ENCODE measurements at places on chromosomes 6 and 20. TPM values are rescaled to one million over a fixed set of nuclear protein-coding genes. Genes with fewer than 3 reads are reported as not detected.

Gene UBD
- polyA plus RNA-seq, result not detected

Gene SCRT2
- not detected for polyA plus RNA-seq

Gene MTFR2
- polyA plus RNA-seq, result 12.0 TPM

DNA sequence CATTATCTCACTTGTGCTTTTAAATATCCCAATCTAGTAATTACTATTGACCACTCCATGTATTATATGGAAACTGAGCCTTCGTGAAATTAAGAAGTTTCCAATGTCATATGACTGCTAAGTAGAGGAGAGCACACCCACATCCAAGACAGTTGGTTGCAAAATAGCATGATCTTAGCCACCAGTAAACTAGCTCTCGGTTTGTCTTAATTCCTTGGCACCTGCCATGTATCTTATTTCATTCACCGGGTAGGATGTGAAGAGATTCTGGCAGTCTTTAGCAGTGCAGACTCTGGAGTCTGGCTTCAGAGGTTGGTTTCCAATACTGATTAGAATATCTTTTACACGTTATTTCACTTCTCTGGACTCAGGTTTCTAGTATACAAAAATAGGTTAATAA, 270.3 kb downstream of the LAMA2 start:
- DNase-seq, result no peak
- H3K4me1 ChIP-seq, result no peaks in the 10 kb centered on the region

GRCh38 chr6:73375216-73375615, 5.5 kb upstream of the OOEP start:
- no peaks in the 10 kb centered on the region for H3K4me1 ChIP-seq
- H3K4me3 ChIP-seq, result no peak overlapping the region
- H3K27ac ChIP-seq, result no peak overlapping the region
- H3K27me3 ChIP-seq, result no peaks in the 10 kb centered on the region

Gene SCUBE3
- polyA plus RNA-seq, result not detected

GRCh38 chr6:90508753-90509152, 78.1 kb downstream of the MAP3K7 start:
- no peak overlapping the region for H3K4me3 ChIP-seq
- no peak overlapping the region for H3K27ac ChIP-seq
- DNase-seq, result no peak
- H3K4me1 ChIP-seq, result no peaks in the 10 kb centered on the region

Gene MCCD1
- polyA plus RNA-seq, result not detected

Gene C2
- not detected for polyA plus RNA-seq

DNA sequence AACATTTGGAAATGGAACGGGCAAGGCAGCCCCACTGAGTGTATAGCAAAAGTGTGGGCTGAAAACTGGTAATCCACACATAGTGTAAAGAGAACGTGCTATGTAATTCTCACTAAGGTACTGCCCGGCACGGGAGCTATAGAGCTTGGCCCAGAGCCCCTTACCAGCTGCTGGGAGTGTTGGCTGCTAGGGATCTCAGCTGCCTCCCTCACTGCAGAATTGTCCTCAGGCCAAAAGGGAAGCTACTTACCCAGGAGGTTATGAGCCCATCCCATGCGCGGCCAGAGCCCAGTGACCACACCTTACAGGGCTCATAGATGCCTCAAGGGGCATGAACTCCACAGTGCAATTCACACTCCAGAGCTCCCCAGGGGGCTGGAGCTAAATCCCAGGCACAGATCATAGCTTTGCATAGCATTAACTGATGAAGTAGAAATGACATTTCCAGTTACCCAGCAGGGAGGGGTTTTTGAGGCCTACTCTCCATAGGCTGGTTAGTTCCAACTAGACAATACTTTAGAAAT, 56.8 kb downstream of the LINC00237 start:
- H3K36me3 ChIP-seq, result no peaks in the 10 kb centered on the region
- H3K27me3 ChIP-seq, result peaks cover 4% of the 10 kb centered on the region
- no peak for DNase-seq
- no peak overlapping the region for H3K4me3 ChIP-seq
- H3K27ac ChIP-seq, result no peak overlapping the region
- no peaks in the 10 kb centered on the region for H3K4me1 ChIP-seq

Gene OR14J1
- polyA plus RNA-seq, result not detected

DNA sequence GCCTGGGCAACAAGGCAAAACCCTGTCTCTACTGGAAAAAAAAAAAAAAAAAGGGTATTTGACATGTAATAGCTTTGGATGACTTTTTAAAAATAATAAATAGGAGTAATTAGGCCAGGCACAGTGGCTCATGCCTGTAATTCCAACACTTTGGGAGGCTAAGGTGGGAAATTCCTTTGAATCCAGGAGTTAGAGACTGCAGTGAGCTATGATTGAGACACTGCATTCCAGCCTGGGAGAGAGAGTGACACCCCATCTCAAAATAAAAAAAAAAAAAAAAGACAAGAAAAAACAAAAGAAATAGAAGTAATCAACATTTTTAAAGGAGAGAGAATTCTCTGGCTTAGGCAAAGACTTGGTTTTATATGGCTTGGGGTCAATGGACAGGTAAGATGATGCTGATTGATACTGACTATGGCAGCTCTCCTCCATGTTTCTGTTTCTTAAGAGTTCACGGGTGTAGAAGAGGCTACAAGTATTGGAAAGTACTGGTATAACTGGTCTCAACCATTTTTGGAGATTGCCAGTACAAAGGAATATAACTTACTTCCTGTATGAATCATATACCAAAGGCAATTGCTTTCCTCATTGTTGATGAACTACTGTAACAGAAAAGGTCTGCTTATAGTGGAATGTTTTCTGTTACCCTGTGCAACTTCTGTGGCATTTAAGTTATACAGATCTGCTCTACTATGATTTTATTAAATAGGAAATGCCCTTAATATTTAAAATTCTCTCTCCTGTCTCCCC, 10.1 kb downstream of the MAP3K5 start:
- peak overlapping the region; percentile 31 for H3K4me3 ChIP-seq
- DNase-seq, result no peak
- peak overlapping the region; percentile 54 for H3K27ac ChIP-seq
- H3K27me3 ChIP-seq, result no peaks in the 10 kb centered on the region
- H3K4me1 ChIP-seq, result peaks cover 36% of the 10 kb centered on the region

DNA sequence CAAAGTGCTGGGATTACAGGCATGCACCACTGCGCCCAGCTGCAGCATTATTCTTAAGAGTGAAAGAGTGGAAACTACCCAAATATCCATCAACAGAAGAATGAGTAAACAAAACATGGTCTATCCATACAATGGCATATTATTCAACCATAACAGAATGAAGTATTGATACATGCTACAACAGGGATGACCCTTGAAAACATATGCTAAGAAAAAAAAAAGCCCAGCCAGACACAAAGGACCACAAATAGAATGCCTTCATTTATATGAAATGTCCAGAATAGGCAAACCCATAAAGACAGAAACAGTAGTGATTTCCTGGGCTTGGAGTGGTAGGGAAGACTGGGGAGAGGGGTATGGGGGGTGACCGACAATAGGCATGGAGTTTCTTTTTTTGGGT, 7.1 kb downstream of the TUBB2B start:
- H3K27me3 ChIP-seq, result peaks cover 15% of the 10 kb centered on the region
- H3K4me1 ChIP-seq, result no peaks in the 10 kb centered on the region
- no peak for DNase-seq
- H3K4me3 ChIP-seq, result no peak overlapping the region

DNA sequence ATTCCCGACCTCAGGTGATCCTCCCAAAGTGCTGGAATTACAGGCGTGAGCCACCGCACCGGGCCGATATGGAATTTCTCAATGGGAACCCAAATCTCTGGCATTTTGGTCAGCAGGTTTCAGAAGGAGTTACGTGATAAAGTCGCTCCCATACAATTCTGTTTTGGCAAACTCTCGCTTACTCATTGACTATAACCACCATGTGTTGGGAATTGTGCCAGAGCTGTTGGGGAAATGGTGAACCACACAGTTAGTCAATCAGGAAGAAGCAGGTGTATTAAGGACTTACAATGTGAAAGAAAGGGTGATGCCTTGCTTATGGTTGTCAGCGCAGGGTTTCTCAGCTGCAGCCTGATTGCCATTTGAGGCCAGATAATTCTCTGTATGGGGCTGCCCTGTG, 410.5 kb downstream of the QKI start:
- H3K27ac ChIP-seq, result no peak overlapping the region
- no peaks in the 10 kb centered on the region for H3K27me3 ChIP-seq
- no peaks in the 10 kb centered on the region for H3K36me3 ChIP-seq
- no peaks in the 10 kb centered on the region for H3K4me1 ChIP-seq

Gene SYCP2
- 0.12 TPM for polyA plus RNA-seq

DNA sequence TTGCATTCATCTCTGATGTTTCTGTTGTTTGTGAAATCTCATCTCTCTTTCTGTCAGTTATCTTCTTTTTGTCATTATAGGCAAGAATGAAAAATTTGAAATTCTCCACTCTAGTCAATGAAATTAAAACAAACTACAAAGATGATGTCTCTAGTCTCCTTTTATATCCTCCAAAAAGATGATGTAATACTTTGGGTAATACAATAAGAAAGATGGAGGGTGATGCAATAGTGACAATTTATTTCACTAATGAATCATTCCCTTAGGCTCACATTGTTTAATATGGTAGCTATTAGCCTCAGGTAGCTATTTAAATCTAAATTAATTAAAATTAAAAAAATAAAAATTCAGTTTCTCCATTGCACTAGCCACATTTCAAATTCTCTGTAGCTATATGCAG, 145.4 kb downstream of the UST start:
- H3K36me3 ChIP-seq, result no peaks in the 10 kb centered on the region
- no peak for DNase-seq
- H3K27me3 ChIP-seq, result no peaks in the 10 kb centered on the region

Gene CCND3
- 37.4 TPM for polyA plus RNA-seq

Gene SPTLC3
- polyA plus RNA-seq, result 10.0 TPM

DNA sequence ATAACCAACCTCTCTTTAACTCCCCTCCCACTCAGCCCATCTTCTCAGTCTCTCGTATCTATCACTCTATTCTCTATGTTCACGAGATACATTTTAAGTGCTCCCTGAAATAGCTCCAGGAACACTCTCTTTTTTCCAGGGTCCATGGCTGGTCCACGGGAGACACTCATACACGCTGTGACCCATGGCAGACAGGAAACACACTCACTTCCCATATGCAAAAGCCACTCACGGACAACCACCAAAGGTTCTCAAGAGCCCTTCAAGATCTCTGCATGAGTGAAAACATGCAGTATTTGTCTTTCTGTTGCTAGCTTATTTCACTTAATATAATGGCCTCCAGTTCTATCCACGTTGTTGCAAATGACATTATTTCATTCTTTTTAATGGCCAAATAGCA, 71.4 kb upstream of the PCSK2 start:
- no peaks in the 10 kb centered on the region for H3K36me3 ChIP-seq
- H3K4me3 ChIP-seq, result no peak overlapping the region
- H3K27ac ChIP-seq, result no peak overlapping the region
- no peak for DNase-seq
- H3K4me1 ChIP-seq, result no peaks in the 10 kb centered on the region

Gene CTAGE9
- polyA plus RNA-seq, result not detected

- no peak overlapping the region for H3K27ac ChIP-seq
- peaks cover 3% of the 10 kb centered on the region for H3K4me1 ChIP-seq
- DNase-seq, result no peak
- H3K4me3 ChIP-seq, result no peak overlapping the region
- H3K27me3 ChIP-seq, result no peaks in the 10 kb centered on the region
- no peaks in the 10 kb centered on the region for H3K36me3 ChIP-seq
These were observed 34.1 kb downstream of the CDS2 start for GRCh38 chr20:5160882-5161281.

- peaks cover 7% of the 10 kb centered on the region for H3K4me1 ChIP-seq
- no peak overlapping the region for H3K27ac ChIP-seq
- peaks cover 10% of the 10 kb centered on the region for H3K27me3 ChIP-seq
- H3K36me3 ChIP-seq, result no peaks in the 10 kb centered on the region
These were observed 41.0 kb downstream of the ANGPT4 start for GRCh38 chr20:875115-875514.

- no peak overlapping the region for H3K27ac ChIP-seq
- no peaks in the 10 kb centered on the region for H3K4me1 ChIP-seq
- H3K36me3 ChIP-seq, result no peaks in the 10 kb centered on the region
- no peak overlapping the region for H3K4me3 ChIP-seq
These were observed 79.6 kb downstream of the CDH22 start for GRCh38 chr20:46228670-46229069.

DNA sequence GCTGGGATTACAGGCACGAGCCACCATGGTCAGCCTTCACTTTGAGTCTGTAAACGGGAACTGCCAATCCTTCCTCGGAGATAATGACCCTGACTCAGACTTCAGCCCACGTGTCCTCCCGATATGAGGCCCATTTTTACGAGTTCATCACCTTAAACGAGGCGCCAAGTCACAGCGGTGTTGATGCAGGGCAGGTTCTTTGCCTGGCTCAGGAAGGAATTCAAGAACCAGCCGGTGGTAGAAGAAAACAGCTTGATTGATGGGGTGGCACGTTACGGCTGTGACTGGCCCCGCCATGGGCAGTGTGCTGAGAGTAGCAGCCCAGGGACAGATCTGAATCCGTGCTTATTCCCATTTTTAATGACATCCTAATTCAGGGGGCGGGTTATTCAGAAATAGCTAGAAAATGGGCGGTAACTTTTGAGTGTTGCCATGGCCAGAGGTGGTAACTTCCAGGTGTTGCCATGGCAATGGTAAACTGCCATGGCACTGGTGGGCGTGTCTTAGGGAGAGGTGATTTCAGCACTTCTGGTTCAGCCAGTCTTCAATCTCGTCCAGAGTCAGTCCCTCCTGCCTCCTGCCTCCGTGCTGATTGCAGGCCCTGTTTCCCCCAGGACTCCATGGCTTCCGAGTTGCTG, 9.1 kb upstream of the MAP1LC3A start:
- no peak overlapping the region for H3K4me3 ChIP-seq
- no peaks in the 10 kb centered on the region for H3K27me3 ChIP-seq
- no peaks in the 10 kb centered on the region for H3K36me3 ChIP-seq
- no peak for DNase-seq
- peaks cover 3% of the 10 kb centered on the region for H3K4me1 ChIP-seq

DNA sequence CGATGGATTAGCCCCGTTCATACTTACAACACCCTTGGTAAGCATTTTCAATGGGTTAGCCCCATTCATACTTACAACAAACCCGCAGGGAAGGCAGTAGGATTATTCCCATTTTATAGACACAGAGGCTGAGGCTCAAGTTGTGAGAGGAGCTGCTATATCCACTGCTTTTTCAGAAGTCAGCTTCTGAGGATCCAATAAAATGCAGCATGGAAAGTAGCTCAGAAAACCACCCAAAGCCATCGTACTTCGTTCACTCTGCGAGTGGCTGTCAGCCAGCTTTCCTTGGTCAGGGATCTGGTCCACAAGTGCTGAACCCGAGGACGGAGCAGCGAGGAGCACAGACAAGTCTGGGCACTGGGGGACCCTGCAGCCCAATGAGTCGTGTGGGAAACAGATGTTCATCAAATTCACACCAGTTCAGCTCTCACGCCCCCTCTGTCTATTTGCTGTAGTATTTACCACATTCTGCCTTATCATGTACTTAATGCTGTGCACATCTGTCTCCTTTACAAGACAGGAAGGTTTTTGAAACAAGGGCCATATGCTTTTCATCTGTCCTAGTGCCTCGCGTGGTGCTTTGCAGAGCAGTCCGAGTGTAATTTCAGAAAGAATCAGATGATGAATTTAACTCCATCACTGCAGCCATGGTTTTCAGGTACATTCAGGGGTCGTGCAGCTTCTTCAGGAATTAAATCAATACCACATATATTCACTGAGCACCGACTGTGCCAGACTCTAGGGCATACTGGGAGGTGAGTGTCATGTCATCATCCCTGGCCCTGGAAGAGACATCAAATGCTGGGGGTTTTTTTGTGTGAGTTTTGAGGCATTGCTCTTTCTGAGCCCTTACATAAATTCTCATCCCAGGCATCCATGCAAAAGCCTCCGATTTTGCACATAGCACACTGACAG, 256.9 kb downstream of the CDH26 start:
- H3K4me1 ChIP-seq, result no peaks in the 10 kb centered on the region
- DNase-seq, result no peak
- H3K27me3 ChIP-seq, result peaks cover 14% of the 10 kb centered on the region
- no peak overlapping the region for H3K27ac ChIP-seq
- H3K4me3 ChIP-seq, result no peak overlapping the region

All from keratinocyte (primary cell).